ENCODE measurements at places on chromosomes 5 and 9.
A peak's percentile ranks its signal among the peaks of the same experiment; 100 is the strongest.

GRCh38 chr9:73597771-73598170 is 446.1 kb downstream of the ANXA1 start:
- no peak for DNase-seq

GRCh38 chr9:272251-273213 is 57.9 kb downstream of the DOCK8 start:
- DNase-seq = no peak

GRCh38 chr5:10481241-10481935 is 39.7 kb downstream of the ROPN1L start:
- no peak for DNase-seq

DNA sequence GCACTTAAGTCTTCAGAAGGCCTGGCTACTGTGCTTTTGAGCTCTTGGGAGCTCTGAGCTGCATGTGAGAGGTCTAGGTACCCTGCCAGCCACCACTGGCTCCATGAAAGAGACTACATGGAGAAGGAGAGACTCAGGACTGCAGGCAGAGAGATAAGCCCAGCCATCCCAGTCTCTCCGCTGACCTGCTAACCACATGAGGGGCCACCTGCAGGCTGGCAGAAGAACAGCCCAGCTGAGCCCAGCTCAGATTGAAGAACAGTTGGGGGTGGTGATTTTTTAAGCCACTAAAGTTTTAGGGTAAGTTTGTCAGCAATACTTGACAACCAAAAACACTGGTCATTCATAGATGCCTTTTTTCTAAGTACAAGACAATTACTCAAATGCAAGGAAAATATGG is 205.0 kb upstream of the PRDM9 start:
- DNase-seq = no peak

GRCh38 chr9:103245369-103245768 is 250.2 kb downstream of the CYLC2 start:
- no peak for DNase-seq

GRCh38 chr5:30042677-30043076 is 1150.8 kb upstream of the CDH6 start:
- DNase-seq = peak; percentile 95

GRCh38 chr5:28961816-28962215 is 1923.4 kb upstream of the CDH9 start:
- no peak for DNase-seq

Measured in SHP77 (cell line).